ENCODE measurements at places on chromosomes 12 and 14.

GRCh38 chr12:95733141-95733825 is 57.3 kb downstream of the NTN4 start:
- peak; percentile 27 for DNase-seq

DNA sequence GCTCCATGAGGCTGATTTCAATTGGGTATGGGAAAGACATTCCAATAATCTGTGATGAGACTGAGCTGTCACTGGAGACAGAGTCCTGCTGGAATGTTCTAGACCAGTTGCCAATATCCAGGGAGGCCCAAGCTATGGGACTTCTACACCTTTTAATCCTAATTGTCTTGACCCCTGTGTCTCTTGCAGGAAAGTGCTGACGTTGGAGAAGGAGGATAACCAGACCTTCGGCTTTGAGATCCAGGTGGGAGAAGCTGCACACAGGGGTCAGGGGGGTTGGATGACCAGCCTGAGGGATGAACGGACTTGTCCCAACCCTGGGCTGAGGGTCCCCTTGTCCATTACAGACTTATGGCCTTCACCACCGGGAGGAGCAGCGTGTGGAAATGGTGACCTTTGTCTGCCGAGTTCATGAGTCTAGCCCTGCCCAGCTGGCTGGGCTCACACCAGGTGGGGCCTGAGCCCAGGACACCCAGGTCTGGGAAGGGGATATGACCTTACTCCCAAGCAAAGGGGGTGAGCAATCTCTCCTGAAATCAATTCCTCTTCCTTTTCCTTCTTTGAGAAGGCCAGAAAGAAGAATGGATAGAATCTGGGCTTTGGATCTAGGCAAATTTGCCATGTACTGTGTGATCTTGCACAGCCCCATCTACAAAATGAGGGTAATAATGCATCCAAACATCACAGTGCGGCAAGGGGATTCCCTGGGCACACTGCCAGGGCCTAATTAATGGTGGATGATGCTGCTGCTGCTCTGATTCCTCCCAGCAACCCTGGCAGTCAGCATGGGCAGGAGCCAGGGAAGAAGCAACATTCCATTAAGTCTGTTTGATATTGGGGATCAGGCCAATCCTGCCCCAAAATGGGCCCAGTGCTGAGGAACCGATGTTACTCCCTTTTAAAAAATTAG is 4.2 kb downstream of the TAMALIN start:
- peak; percentile 63 for DNase-seq

DNA sequence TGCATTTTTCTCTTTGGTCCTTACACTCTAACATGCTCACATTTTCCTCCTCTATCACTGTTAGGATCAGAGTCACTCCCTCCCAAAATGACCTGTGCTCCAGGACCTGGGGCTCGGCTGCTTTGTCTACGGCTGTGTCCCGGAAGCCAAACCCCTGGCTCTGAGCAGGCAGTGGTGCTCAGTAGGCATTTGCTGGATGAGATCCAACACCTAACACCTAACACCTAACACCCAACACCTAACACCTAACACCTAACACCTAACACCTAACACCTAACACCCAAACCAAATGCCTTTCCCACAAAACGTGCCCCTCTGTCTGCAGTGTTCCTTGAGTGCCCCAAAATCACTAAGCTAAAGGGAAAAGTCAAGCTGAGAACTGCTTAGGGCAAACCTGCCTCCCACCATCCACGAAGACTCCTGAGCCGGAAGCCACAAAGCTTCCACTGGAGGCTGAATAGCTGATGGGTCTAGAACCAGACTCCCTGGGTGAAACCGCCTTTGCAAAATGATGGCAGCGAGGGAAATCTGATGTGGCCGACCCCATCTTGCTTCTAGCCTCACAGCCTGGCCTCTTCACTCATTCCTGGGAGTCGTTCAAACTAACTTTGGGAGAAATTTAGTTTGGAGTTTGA is 29.2 kb downstream of the HSP90AA1 start:
- DNase-seq: no peak

- DNase-seq: no peak
Measured at GRCh38 chr12:13023811-13024530, 20.2 kb upstream of the FAM234B start.

- DNase-seq: peak; percentile 20
Measured at GRCh38 chr12:101172316-101172715, 37.7 kb downstream of the SLC5A8 start.

DNA sequence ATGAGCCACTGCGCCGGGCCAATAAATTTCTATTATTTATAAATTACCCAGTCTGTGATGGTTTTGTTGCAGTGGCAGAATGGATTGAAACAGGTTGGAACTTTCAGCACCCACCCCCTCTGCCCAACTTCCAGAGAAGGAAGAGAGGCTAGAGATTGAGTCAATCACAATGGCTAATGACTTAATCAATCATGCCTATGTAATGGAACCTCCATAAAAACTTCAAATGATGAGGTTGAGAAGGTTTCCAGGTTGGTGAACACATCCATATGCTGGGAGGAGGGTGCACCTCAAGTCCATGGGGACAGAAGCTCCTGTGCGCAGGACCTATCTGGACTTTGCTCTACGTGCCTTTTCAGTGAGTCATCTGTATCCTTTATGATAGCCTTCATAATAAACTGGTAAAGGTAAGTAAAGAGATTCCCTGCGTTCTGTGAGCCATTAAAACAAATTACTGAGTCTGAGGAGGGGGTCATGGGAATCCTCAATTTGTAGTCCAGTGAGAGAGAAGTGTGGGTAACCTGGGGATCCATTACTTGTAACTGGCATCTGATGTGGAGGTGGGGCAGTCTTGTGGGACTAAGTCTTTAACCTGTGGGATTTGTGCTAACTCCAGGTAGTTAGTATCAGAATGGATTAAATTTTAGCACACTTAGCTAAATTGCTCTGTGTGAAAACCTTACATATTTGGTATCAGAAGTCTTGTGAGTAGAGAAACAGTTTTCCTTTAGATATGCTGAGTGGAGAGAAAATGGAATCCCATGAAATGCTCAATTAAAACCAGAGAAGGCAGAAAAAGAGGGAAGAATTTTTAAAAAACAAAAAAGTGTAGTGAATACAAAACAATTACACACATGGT is 11.7 kb upstream of the NGDN start:
- no peak for DNase-seq

DNA sequence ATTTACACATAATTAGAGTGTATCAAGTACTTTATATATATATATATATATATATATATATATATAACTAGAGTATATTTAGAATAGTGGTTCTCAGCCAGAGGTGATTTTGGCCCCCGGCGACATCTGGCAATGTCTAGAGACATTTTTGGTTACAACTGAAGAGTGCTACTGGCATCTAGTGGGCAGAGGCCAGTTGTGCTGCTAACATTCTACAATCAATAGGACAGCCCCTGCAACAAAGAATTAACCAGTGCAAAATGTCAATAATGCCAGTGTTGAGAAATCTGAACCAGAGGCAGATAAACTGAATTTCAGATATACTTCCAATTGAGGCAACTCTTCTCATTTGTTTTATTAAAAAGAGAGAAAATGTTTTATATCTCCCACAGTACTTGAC is 8.9 kb downstream of the GTF2A1 start:
- DNase-seq: peak; percentile 58
